ENCODE measurements at places on chromosomes 4 and X.
A peak's percentile ranks its signal among the peaks of the same experiment; 100 is the strongest.

- DNase-seq = no peak
These were observed 369.3 kb downstream of the FBXW7 start for GRCh38 chr4:152166567-152166966.

GRCh38 chr4:76872556-76872955, 25.4 kb downstream of the SOWAHB start:
- no peak for DNase-seq

GRCh38 chrX:150869450-150869849, 29.0 kb downstream of the CD99L2 start:
- DNase-seq = no peak

DNA sequence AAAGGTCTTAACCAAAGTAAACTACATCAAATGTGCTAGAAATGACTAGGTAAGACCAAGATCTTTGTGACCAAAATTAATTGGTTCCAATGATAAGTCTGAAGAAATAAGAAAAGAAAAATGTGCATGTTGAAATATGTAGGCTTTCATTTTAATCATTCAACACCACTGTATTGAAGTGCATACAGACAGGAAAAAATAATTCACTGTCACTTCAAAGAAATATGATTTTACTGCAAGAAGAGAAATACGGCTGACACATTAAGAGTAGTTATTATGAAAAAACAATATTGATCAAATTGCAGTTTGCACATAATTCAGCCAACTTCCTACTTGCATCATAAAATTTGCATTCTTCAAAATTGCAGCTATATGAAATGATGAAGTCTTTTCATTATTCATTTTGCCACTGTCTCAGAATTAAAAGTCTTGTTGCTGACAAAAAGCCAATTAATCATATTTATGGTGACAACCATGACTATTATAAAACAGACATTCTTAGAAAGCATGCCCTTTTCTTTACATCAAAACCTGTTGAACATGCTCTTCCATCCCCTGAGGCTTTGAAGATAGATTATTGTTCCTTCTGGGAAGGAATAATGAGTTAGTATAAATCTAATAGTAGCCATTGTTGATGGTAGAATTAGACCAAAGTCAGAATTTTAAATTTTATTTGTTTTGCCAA, 405.9 kb upstream of the MAD2L1 start:
- DNase-seq = no peak

DNA sequence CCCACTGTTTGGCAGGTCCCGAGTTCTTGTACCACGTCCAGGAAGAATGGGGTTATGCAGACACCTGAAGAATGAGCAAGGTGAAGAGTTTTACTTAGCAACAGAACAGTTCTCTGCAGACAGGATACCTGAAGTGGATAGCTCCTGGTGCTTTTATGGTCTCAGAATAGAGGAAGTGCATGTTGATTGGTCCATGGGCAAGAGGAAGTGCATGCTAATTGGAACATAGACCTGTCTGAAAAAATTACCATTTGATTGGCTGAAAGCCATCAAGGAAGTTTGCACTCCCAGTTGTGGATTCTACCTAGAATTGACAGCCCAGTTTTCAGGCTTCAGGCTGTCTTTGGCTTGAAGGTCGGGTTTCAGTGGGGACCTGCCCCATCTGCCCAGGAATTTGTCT, 887.5 kb downstream of the FAT4 start:
- DNase-seq = no peak

DNA sequence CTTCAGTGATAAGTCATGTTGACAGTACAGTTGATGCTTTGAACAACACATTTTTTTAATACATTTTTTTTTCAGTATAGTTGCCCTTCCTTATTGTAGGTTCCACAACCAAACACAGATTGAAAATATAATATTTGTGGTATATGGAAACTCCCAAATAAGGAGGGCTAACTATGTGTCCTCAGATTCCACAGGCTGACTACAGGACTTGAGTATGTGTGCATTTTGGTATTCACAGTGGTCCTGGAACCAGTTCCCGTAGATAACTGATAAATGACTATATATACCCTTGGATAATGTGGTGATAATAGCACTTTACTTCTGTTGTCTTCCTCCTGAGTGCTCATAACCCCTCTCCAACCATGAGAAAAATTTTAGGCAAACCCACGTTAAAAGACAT, 111.6 kb upstream of the NUDT6 start:
- DNase-seq = no peak

DNA sequence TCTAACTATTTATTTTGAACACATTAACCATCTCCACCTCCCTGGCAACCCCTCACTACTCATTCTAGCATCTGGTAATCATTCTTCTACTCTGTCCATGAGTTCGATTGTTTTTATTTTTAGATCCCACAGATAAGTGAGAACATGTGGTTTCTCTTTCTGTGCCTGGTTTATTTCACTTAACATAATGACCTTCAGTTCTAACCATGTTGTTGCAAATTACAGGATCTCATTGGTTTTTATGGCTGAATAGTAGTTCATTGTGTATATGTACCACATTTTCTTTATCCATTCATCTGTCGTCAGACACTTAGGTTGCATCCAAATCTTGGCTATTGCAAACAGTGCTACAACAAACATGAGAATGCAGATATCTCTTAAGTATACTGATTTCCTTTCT, 33.4 kb upstream of the FAM47B start:
- no peak for DNase-seq

DNA sequence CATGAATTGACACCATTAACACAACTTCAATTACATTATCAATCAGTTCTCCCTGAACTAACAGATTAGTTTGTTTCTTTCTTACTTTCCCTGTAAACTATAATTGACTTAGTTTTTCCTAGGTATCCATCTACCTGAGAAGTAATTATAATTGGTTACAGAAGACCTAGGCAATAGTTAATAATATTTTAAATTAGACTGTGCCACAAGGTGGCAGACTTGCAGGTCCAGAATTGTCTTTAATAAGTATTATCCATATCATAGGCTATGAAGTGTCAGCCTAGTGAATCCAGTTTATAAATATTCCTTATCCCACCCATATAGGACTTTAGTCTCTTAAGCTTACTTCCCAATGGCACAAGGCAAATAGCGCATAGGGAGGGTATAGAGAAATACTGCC, 48.9 kb upstream of the FAM47B start:
- no peak for DNase-seq

DNA sequence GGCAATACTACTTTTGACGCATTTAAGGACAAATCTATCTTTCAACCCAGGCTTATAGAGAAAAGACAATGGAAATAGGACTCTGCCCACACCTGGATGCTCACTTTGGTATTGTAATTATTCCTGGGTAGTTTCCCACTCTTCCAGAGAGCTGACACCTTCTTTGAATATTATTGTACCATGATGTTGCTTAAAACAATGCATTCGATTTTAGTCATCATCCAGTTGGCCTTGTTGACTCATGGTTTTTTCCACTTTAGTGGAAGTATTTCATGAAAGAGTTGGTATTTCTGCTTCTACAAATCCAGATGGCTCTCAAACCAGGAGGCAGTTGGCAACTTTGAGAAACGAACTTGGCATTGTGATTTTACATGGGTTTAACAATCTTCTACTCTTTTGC, 124.2 kb downstream of the ENOX2 start:
- no peak for DNase-seq

GRCh38 chr4:40301603-40302002, 33.5 kb upstream of the CHRNA9 start:
- no peak for DNase-seq

DNA sequence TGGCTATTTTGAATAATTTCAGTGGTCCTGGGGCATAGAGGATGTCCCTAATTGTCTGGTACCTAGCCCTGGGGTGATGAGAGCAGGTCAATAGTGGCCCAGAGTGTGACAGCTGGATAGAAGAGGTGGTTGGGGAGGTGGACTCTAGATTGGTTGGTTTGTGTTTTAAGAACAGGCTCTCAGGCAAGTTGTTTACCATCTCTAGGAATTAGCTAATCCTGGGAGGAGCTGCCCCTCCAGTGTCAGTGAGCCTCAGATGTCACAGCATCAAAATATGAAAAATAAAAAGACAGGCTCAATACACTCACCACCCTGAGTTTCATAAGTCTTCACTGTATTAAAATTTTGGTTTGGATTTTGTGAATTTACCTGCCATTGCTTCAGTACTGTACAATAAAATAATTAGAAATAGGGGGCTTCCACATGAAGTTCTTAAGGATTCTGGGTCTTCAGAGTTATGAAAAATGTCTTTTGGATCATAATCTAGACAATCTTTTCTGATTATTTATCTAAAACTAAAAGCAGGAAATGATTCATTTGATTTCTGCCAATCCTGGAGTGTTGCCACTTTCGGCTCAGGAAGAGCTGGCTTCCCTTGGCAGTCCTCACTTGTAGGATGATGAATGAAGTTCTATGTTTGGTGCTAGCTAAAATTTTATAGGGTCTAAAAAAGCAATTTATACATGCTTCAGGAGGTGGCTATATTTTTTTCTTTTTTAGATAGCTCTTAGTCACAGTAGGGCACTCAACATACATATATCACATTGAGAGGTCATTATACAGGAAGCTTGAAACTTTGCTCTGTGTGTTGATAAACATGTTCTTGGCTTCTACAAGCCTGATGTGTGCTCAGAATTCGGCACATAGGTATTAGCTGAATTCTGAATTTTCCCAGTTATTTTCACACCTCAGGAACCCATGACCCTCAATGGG, 395.1 kb downstream of the RAB28 start:
- no peak for DNase-seq

GRCh38 chr4:18568600-18568999, 547.0 kb upstream of the LCORL start:
- DNase-seq = no peak

- no peak for DNase-seq
These were observed 858.8 kb upstream of the FRG1 start for GRCh38 chr4:189081826-189082225.

- DNase-seq = no peak
These were observed 99.3 kb upstream of the EGFL6 start for GRCh38 chrX:13469963-13470684.

DNA sequence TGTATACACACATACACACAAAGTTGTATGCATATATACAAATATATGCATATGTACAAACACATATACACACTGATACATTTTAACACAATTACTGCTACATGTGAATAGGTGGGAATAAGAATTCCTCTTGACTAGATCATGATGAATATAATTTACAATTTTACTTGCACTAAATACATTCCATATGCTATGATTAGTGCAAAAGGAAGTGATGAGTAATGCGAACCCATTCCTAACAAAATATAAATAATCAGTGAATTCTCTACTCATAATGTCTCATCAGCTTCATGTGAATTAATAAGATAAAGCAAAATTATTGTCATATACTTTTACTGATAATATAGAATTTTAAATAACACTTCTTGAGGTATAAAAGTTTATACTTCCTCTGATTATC, 1077.3 kb upstream of the PCDH10 start:
- no peak for DNase-seq

GRCh38 chr4:141411936-141412335, 191.2 kb downstream of the ZNF330 start:
- DNase-seq = no peak

DNA sequence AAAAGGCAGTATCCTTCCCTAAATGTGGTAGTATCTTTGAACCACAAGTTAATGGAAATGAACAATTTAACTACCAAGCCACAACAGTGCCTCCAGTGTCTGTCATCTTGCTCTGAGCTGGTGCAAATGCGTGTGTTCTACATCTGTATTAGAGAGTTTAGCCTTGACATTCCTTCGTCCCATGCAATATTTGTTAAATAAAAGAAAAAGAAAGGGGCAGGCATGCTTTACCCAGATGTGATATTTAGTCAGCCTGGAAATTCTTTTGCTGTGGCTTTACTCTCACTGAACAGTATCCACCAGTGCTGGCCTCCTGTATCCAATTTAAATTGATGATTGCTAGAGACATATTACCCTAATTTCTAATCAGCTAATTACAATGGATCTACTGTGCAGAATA, 310.5 kb downstream of the CFAP299 start:
- DNase-seq = no peak

DNA sequence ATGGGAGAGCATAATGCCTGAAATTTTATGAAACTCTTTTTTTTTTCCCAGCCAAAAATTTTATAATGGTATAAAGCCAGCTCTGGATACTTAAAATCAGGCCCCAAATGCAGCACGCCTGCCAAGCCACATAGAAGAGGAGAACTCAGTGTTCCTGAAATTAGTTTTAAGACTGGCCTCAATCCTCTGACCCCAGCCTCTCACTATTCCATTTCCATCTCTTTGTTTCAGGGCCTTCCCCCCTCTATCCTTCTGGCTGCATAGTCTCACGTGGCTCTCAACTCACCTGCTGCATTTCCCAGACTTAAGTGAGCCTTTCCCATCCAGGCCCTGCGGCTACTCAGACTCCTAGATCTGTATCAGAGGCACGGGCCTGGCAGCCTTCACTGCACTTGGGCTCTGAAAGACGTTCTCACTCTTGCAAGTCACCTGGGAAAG, 5.2 kb upstream of the CBR4 start:
- DNase-seq = peak; percentile 61

All from left hindlimb (tissue), 1 donor.